Upper lobe of left lung (tissue), 6 donors: ENCODE measurements at places on chromosomes 7 and 10.

DNA sequence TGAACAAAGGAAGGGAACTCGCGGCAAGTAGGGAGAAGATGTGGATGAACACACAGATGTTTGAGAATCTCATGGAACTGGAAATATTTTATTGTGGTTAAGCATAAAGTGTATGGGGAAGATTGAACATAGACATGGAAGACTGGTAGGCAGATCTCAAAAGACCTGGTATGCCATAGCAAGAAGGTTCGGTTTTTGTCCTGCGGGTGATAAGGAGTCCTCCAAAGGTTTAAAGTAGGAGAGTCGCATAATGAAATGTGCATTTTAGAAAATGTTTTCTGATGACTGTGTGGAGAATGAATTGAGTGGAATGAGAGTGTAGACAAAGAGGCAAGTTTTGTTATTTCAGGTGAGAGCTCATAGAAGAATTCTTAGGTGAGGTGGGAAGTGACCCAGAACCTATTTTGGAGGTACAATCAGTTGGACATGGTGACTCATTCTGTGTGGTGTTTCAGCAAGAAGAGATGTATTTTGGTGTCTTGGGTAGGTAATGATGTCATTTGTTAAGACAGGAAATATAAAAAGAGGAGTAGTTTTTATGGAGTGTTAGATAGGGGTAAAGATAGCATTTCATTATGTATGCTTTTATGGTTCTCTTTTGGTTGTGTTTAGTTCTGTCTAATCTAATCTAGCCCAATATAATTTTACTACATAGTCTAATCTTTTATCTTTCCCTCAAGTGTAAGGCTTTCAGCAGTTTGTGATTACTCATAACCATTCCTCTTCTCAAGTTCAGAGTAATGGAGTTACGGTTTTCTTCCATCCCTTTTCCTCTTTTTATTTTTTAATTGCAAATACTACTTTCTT lies 239.2 kb downstream of the EXOC4 start:
- DNase-seq, result no peak

- no peak for DNase-seq
These were observed 37.0 kb downstream of the SNX13 start for GRCh38 chr7:17903337-17903736.

- DNase-seq, result no peak
These were observed 19.6 kb downstream of the GIMAP5 start for GRCh38 chr7:150756858-150757257.

DNA sequence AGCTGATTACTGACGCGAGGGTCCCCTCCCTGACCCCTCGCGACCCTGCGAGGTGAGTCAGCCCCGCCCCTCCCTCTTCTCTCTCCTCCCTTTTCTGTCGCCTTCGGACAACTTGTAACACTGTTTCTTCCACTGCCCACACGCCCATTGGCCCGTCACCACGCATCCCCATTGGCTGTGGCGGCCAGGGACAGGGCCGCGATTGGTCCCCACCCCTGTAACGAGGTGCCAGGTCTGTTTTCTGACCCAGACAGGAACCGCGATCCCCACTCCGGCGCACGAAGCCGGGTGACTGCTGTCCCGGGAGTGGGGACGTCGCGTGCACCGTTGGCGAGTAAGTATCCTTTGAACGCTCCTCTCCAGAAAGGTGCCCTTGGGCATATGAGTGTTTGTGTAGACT lies at the start of gene STRA8:
Gene STRA8, plus strand, starts transcription at position 269 of the 400 bp plus-strand sequence. CDS start 6,687 bp downstream, outside the sequence.
- peak; percentile 70 for DNase-seq

- DNase-seq, result no peak
These were observed 318.2 kb downstream of the SFMBT2 start for GRCh38 chr10:7092603-7093002.

- no peak for DNase-seq
These were observed 289.7 kb upstream of the TMEM229A start for GRCh38 chr7:124322561-124322960.

GRCh38 chr7:70660154-70660818 lies 471.7 kb upstream of the GALNT17 start:
- no peak for DNase-seq

DNA sequence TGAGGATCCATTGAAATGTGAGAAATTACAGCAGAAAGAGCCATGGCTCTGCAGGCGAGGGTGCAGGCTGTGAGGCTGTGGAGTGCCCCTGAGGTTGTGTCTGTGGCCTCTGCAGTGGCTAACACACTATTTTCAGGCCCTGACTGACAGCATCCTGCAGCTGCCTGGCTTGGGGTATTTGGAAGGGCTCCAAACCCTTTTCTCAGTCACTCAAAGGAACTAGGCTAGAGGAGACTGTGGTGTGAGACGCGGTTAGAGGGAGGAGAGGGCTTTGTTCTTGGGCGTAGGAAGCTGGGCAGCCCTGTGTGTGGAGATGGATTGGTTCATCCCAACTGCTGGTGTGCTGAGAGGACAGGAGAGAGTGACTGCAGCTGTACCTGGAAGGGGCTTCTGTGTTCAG lies 134.9 kb downstream of the RAMP3 start:
- DNase-seq, result no peak

DNA sequence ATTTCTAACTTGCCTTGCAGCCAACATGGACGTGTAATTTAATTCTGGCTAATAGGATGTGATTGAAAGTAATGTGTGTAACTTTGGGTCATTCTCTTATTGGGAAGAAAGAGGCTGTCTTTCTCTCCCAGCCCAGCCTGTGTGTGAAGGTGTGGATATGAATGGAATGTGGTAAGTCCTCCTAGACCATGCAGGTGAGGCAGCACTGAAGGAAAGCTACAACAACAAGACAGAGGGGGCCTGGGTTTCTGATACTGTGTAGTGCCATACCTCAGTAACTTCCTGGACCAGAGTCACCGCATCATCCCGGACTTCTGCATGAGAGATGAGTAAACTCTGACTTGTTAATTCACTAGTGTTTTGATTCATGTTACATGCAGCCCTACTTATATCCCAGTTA lies 237.0 kb downstream of the EXOC4 start:
- no peak for DNase-seq

DNA sequence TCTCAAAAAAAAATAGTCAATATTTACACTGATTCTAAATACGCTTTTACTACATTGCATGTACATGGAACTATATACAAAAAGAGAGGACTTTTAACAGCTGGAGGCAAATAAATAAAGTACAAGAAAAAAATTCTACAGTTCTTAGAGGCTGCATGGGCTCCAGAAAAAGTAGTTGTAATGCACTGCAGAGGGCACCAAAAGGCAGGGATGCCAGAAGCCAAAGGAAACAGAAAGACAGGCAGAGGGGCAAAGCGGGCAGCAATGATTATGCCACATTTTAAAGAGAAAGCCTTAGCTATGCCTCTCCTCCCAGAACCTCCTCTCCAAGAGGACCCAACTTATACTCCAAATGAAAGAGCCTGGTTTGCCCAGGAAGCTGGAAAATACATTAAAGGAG lies 11.6 kb upstream of the ADCK2 start:
- DNase-seq, result no peak

GRCh38 chr10:130222381-130222780 lies 86.2 kb downstream of the GLRX3 start:
- DNase-seq, result no peak

DNA sequence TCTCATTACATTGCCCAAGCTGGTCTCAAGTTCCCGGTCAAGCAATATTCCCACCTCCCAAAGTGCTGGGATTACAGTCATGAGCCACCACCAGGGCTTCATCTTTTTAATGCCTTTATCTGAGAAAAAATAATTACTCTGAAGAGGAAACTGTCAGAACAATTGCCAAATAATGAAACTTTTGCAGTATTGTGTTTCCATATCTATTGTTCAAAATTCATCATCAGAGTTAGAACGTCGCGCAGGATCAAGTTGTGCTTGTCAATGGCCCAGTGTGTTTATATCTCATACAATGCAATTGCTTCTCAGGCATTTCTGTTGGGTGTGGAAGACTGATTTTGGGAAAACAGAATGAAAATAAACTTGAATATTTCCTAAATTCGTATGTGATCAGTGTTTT lies 143.1 kb downstream of the ARID5B start:
- no peak for DNase-seq
